Renal cortical epithelial cell (primary cell): ENCODE measurements at places on chromosomes 16 and 17.

DNA sequence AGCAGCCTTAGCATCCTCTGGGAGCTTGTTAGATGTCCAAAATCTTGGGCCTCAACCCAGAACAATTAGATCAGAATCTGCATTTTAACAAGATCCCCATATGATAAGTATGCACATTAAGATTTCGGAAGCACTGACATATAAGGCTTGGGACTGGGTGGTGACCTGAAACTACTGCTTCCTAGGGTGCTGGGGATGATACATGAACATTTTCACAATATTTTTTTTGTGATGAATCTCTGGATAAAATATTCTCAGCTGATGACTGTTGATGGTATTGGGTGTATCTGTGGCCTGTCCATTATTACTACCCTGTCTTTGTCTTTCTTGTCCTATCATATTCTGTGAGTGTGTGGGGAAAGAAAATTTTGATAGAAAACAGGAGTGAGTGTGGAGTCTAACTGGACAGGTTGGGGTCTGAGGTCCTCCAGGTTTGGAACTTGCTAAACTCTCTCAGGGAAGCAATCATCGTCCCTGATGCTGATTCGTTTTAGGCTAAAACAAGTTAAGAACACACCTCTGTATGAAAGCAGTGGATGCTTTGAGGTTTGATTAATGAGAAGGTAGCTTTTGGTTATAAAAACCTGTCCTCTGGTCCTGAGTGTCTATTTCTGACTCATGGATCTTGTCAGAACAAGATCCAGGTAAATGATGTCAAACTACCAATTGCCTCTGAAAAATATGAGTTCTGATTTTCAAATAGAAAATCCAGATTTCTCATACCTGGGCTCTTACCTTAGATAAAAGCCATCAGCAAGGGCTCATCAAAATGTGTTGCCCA is 23.2 kb downstream of the KRT23 start:
- no peak for DNase-seq

GRCh38 chr16:63241497-63242028 is 1205.3 kb upstream of the CDH8 start:
- DNase-seq, result no peak

GRCh38 chr17:1034652-1035210 is 37.8 kb downstream of the TIMM22 start:
- DNase-seq, result no peak

GRCh38 chr17:34364751-34365150 is 1.7 kb upstream of the CCL1 start:
- DNase-seq, result no peak

DNA sequence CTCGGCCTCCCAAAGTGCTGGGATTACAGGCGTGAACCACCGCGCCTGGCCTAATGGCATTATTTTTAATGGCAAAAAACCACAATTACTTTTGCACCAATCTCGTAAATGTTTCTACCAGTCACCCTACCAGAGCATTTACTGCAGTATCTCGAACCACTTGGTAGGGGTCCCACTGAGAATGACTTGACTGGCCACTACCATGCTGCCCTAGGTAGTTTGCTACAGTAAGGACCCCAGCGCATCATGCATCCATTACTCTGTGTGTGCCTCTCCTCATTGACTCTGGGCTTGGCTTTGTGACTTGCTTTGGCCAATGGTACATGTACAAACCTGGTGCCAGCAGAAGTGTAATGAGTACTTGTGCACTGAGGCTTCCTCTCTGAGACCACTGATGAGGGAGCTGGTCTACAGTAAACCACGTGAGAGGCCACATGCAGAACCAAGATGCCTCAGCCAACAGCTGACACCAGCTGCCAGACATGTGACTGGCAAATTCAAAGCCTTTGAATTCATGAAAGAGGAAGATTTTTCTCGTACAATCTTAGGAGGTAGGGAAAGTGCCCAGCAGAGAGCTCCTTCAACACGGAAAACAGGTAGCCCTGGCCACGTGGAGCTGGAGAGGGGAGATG is 421.7 kb upstream of the C16orf82 start:
- DNase-seq, result no peak

- peak; percentile 88 for DNase-seq
These were observed 187.0 kb downstream of the CCDC182 start for GRCh38 chr17:57557834-57558681.
